ENCODE measurements at places on chromosomes 12 and 14. TPM values are rescaled to one million over a fixed set of nuclear protein-coding genes. Genes with fewer than 3 reads are reported as not detected.
A peak's percentile ranks its signal among the peaks of the same experiment; 100 is the strongest.

DNA sequence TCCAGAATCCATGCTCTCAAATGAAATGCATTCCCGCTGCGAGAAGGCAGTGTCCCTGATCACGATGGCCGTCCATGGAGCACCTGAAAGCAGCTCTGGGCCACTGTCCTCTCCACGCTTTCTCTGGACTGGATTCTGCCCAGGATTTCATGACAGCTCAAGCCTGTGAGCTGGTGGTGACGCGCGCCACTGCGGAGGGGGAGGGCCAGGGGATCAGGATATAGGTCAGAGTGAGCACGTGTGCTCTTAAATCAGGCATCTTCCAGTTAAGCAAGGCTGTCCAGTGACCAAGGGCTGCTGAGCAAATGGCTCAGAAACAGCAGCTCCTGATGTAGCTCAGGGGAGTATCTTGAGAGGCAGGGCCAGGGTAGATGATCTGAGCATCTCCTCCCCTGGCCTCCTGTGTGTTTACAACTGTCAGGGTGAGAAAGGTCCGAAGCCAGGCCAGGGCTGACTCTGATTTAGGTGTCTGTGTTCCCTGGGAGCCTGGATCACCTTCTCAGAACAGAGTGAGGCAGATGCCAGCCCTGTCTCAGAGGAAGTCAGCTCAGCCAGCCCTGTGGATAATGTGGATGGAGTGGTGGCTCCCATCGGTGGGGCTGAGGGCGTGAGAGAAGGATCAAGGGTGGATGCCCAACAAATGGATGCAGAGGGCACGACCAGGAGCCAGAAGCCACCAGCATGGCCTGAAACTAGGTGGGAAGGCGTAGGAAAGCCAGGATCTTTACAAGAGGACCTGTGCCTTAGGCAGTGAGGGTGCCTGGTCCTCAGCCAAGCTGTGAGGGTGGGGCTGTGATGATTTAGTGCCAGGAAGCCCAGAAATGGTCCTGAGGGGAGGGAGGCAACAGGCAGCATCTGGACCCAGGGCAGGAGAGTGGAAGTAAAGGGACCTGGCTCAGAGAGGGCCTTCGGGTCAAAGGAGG is 55.3 kb downstream of the ELK3 start:
- no peak for DNase-seq

- no peak for DNase-seq
These were observed 74.1 kb downstream of the PITPNM2 start for GRCh38 chr12:123076604-123077297.

- DNase-seq: no peak
These were observed 108.9 kb downstream of the GPR135 start for GRCh38 chr14:59356312-59356711.

DNA sequence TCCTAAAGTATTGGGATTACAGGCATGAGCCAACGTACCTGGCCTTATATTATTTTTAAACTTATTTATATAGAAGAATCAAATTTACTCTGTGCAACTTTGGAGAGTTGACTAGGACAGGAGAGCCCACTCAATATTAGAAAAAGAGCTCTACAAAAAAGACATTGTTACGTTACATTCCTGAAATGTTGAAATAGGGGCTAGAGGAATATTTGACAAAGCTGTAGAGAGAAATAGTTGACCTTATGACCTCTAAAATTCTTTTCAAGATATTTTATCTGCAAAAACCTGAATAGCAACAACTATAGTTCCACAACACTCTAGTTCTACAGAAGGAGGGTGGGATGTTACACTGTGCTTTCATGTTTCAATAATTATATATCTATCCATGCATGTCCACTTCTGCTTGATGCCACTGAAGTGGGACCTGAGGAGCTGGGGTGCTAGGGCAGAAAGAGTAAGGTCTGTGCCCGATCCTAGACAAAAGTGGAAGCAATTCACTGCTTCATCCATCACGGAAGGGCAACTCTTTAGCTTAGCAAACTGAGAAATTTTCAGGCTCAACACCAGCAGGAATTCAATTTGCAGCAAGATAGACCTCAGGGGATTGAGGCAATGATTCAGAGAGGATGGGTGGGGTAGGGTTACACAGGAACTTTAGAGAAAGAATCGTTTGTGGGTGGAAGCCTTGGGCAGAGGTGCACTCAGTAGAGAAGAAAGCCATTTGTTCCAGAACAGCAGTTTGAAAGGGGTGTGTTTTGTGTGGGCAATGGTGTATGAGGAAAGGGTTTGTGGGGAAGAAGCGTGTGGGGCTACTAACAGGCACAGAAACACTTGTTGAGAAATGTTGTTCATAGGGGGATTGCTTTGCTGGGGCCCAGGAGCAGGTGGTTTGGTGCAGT is 16.0 kb upstream of the RNASE10 start:
- DNase-seq: no peak

- peak; percentile 56 for DNase-seq
These were observed 333.9 kb upstream of the LMO3 start for GRCh38 chr12:16939871-16940306.

Gene KRT75
- total RNA-seq: not detected

Gene BEGAIN
- total RNA-seq: 7.0 TPM

Gene ASB2
- 16.6 TPM for total RNA-seq

All from glutamatergic neuron (in vitro differentiated cells).